ENCODE measurements at places on chromosomes 3 and 15.

GRCh38 chr15:72489943-72490554 is 15.9 kb downstream of the ARIH1 start:
- no peak for DNase-seq

- DNase-seq: no peak
Measured at GRCh38 chr3:101729586-101729985, 5.2 kb downstream of the CEP97 start.

DNA sequence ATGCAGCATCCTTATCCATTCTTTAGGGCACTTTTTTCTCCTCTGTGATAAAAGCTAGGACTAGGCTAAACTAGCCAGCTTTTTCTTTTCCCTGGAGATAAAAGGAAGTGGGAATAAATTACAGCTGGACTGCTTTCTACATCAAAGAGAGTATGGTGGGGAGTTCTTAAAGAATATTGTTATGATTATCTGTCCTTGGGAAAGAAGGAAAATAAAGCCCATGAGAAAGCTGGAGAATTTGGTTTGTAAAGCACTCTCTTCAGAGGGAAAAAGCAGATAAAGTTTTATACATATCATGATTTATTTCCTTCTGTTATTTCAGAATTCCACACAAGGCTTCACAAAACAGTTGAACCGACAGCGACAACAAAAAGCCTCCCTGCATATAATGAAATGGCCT is 923.0 kb downstream of the DIPK2A start:
- no peak for DNase-seq

DNA sequence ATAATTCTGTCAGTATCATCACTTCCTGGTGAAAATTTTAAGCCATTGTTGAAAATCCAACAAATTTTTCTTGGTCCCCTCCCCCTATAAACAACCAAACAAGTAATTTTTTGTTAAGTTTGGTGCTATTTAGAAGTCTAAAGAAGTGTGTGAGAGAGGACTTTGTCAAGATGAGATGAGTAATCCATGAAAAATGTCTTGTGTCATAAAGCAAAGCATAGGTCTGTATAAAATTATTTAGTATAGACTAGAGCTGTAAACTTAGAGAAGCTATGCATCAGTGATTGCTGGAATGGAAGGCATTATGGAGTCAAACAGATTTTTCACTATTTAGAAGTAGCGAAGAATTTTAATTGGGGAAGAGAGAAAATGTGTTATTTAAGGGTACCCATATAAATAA is 31.4 kb downstream of the MAPK6 start:
- no peak for DNase-seq

DNA sequence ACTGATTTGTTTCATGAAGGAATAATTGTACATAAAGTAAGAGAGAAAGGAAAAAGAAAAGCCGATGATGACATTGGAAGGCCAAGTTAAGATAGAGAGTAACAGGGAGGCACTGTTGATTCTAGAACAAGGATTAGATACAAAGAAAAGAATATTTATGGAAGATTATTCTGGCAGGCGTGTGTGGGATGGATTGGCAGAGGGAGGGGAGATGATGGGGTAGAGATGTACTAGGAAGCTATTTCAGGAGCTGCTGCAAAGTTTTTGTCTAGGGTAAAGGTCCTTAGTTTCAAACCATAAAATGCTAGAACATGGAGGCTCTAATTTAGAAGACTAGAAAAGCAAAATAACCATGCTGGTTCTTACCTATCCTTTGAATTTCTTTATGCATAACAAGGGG is 280.0 kb upstream of the LRRN1 start:
- DNase-seq: no peak

DNA sequence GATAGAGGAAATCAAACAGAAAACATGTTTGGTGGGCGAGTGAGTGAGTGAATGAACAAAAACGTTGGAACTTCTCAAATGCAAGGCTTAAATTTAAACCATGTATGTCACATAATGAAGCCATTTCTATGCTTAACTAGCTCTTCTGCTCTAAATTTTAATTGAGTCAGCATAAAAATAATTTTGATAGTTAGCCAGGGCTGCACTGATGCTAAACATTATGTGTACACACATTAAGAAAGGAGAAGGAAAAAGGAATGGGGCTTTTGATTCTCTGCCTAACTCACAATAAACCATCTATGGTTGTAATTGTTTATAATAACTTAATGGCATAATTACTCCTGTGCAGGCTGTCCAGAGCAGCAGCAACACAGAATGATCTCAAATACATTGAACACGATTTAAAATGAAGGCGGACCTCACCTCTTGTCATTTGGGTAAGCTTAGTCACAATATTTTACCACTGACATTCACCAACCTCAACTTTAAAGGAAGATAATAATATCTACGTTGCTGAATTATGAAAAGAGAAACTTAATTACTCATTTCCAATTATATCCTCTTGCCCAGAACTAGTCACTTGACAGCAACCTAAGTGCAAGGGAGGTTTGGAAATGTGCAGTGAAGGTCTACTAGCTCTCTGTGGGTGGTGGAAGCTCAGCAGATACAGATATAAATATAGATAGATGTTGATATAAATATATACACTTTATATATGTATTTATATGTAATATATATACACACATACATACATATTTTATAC is 318.4 kb upstream of the TRIM42 start:
- no peak for DNase-seq

DNA sequence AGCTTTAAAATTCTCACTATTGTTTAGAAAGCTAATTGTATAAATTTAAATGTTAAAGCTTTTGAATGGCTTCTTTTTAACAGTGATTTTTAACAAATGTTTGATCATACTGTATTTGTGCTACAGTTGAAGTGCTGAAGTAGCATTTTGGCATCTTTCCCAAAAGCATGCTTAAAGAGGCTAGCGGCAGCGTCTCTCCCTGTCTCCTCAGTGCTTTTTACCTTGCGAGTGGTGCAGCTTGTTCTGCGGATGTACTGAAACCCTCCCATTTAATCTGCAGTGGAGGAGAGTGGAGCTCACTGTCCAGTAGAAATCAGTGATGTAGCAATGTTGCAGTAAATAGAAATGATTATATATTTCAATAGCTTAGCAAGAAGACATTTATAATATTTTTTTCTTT is 43.7 kb downstream of the LRRC49 start:
- DNase-seq: no peak

DNA sequence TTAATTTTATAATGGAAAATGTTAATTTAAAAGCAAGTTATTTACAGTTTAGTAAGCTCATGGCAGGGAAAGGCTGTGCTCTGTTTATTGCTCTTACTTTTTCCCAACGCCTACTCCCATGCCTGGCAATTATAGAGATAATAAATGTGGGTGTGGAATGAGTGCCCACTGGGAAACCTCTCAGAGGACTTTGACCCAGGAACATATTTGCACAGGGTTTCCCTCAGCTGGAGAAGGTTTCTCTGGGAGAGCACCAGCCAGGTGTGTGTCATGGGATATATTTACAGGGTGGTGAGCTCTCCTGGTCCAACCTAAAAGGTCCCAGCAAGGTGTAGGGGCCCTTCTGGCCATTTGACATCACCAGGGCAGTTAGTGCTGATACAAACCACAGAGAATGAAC is 27.9 kb downstream of the ZNF710 start:
- DNase-seq: no peak

- DNase-seq: no peak
Measured at GRCh38 chr3:13332158-13332557, 88.0 kb downstream of the NUP210 start.

DNA sequence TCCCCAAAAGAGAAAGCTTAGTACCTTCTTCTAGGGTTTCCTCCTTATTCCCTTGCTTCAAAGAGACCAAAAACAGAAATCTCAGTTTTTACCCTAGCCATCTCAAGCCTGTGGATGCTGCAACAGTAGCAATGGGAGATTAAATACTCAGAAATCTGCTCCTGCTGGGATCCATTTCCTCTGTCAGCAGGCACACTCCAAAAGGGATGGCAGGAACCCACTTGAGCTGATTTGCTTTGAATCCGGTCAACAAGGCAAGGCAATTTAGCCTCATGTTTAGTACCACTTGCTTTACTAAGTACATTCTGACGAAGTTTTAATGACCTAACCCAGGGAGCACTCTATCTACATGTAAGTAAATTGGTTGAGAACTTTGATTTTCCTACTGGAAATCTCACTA is 590.0 kb upstream of the ADAMTS9 start:
- DNase-seq: no peak

GRCh38 chr3:179172546-179172945 is 24.4 kb downstream of the PIK3CA start:
- DNase-seq: no peak

DNA sequence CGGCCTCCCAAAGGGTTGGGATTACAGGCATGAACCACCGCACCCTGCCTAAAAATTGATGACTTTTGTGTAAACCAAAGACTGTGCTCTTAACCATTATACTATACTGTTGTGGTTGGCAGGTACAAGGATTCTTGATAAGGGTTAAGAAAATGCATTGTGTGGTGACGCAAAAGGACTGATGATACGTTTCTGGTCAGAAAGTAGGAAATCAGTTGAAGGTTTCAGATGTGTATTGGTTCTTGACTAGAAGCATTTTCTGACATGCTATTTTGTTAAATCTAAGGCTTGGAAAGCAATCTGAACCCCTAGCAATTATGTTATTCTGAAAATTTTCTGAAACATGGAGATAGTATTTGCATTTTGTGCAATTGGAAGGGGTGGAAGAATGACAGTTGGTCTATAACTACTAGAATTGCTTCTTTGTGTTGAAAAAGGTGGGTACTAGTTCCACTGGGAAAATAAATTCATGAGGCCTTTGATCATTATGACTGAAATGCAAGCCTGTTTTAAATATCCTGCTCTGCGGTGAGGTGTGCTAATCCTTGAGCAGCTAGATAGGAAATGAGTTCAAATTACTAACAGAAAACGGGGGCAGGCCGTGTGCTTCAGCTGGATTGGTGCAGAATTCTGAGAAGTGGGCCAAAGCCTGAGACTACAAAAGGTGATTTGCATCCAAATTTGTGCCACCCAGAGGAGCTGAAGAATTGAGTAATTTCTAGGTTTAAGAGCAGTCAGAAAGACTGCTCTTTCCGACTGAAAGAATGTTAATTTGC is 66.0 kb upstream of the LRRFIP2 start:
- no peak for DNase-seq

DNA sequence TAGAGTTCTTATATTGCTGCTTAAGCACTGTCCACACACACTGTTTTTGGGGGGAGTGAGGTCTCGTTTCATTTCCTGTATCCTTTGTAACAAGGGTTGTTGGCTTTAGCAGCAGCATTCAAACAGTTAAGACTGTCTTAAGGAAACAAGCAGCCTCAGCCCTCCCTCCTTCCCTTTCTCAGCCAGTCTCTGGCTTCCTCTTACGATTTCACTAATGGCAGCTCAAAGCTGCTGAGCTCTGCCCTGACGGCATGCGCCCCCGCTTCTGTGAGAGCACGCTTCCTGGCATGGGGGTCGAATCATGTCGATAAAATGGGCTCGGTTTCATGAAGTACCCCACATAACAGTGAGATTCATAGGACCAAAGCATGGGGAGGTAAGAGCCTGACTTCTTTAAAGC is 105.0 kb downstream of the KLHL25 start:
- DNase-seq: no peak

GRCh38 chr15:83016906-83017305 is 5.5 kb upstream of the C15orf40 start:
- DNase-seq: no peak

- no peak for DNase-seq
Measured at GRCh38 chr3:129950318-129951046, 24.0 kb upstream of the TRH start.

DNA sequence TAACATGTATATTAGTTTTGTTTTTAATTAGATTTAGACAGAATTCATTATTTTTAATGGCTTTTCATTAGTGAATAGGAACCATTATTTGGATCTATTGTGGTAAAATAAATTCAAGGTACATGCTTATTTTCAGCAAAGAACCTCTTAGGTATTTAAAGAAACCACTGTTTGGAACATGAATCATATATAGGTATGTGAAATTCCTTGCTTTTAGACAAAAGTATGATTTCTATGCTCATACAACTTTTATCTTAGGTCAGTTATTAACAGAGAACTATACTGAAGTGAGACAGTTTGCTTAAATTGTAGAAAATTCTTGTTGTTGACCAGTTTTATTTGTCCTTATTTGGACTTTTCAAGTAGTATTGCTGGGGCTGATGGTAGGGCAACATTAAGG is 389.9 kb downstream of the FEZF2 start:
- DNase-seq: no peak

GRCh38 chr3:74664606-74665005 is 50.1 kb upstream of the CNTN3 start:
- DNase-seq: no peak

- no peak for DNase-seq
Measured at GRCh38 chr3:122298239-122298638, 26.8 kb upstream of the CSTA start.

GRCh38 chr3:107990926-107991325 is 99.9 kb downstream of the CD47 start:
- DNase-seq: no peak

- no peak for DNase-seq
Measured at GRCh38 chr3:148631124-148631903, 66.4 kb upstream of the AGTR1 start.

- DNase-seq: no peak
Measured at GRCh38 chr15:73985101-73985873, 6.8 kb downstream of the STOML1 start.

- DNase-seq: no peak
Measured at GRCh38 chr3:133563186-133563591, 10.3 kb upstream of the CDV3 start.

- no peak for DNase-seq
Measured at GRCh38 chr3:61565569-61565968, 4.2 kb downstream of the PTPRG start.

Measured in D721Med (cell line).